ENCODE measurements at places on chromosomes 7 and 10.

- no peak for DNase-seq
Observed at GRCh38 chr7:104862719-104863118, 151.3 kb upstream of the KMT2E start.

DNA sequence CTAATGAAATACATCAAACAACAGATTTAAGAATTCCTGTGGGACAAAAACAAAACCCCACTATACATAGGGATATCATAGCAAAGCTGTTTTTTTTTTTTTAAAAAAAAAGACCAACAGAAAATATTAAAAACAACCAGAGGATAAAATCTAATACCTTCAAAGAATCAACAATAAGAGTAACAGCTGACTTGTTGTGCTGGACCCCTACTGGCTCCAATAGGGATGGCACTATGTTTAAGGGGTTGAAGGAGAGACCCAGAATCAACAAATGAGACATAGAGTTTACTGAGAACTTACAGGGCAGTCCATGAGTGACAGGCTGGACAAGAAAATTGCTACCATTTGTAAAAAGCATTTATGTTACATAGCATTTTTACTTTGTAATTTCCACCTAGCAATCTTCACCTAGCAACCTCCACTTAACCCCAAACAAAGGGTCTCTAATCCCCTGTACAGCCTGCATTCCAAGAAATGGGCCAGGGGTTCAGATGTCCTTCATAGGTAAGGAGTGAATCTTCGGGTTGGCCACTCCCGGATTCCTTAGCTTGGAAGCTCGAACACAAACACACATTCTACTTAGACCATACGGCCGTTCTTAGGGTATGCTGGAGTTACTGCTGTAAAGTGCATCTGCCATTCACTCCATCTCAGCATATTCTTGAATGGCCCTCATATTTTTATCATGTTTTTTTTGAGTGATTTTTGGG, 25.8 kb downstream of the ASZ1 start:
- DNase-seq = no peak

- no peak for DNase-seq
Observed at GRCh38 chr7:44738876-44739665, 9.6 kb upstream of the ZMIZ2 start.

DNA sequence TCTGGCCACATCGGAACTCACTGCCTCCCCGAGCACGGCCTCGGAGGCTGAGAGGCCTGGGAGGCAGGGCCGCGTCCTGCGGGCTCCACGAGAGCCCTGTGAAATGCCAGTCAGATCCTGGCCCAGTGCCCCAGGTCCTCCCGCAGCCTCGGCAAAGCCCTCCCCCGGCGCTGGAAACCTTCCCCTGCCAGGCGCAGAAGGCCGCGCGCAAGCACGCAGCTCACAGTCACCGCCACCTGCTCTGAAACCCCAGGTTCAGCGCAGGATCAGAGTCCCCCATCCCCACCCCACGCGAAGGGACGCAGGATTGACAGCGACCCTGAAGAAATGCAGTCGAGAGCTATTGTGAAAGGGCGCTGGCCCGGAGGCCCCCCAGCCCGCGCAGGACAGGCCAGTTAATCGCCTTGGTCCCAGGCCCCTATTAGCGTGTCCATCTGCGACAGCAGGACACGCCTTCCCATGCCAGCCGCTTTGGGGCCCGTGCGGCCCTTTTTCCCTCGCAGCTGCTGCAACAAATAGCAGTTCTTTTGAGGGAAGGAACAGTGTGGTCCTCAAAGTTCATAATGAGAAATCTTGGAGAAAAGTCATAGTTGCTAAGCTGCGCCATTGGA, 13.5 kb upstream of the EGFR start:
- no peak for DNase-seq

- peak; percentile 38 for DNase-seq
Observed at GRCh38 chr10:35379226-35380137, 43.2 kb downstream of the CCNY start.

- DNase-seq = no peak
Observed at GRCh38 chr7:105354383-105354782, 34.3 kb downstream of the SRPK2 start.

DNA sequence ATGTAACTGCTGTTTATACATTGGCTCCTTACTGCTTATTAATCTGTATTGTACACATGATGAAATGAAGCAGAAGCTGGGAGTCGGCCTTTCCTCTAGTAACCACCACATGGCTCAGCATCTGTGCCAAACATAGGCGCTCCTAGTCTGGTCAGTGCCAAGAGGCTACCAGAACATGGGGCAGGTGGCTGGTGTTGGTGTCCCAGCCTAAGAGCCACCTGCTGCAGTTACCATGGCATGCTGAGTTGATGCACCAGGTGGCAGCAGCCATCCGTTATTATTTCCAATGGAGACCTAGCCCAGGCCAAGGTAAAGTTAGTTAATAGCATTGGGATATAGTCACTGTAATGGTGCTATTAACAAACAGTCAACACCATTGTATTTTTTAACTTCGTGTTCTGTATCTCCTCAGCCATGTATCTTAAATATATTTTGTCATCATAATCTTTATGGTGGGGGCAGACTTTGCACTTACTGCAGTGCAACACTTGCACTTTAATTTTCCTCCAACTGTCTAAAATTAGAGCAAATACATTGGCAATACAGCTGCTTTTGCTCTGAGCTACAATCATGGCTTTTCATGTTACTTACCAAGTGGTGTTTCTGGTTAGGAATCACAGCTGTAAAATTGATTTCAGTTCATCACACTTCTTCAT, 33.1 kb downstream of the HBP1 start:
- peak; percentile 48 for DNase-seq

- no peak for DNase-seq
Observed at GRCh38 chr10:101839416-101840063, 4.1 kb downstream of the KCNIP2 start.

GRCh38 chr10:35353395-35353794, 17.1 kb downstream of the CCNY start:
- DNase-seq = no peak

DNA sequence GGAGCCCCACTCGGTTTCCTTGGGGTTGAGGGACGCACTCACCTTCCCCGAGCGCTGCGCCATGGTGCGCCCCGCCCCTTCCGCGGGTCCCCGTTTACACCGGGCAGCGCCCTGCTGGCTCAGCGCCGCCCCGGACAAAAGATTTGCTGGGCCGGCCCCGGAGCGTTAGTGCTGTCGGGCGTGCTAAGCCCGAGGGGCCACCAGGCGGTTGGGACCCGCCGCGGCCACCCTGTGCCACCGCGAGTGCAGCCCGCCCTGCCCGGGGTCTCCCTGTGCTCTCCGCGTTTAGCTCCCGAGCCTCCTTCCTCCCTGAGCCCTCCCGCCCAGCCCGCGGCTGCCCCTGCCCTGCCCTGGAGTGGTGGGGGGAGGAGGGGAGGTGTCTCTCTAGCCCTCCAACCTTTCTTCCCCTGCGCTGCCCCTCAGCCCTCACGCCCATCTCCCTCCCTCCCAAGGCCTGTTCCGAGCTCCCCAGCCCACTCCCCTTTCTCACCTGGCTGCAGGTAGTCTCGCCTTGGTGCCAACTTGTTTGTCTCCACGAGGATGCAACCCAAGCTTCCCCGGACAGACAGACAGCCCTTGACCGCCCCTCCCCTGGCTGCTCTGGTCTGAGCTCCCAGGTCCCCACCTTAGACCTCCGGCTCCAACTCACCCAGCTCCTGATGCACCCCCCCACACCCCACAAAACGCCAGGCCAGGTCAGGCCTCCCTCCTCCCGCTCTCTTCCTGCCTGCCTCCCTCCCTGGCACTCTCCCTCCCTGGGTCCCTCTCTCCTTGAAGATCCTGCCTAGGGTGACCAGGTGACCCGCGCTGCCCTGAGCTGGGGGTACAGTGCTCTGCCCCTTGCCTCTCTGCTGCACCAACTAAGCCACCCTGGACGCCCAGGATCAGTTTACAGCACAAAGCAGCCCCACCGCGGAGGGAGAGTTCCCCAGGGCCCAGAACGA, at the start of gene CRYGN:
Gene CRYGN, minus strand, starts transcription at position 287 of the 944 bp plus-strand sequence. Its CDS starts 224 bp downstream, at position 63.
- DNase-seq = no peak

DNA sequence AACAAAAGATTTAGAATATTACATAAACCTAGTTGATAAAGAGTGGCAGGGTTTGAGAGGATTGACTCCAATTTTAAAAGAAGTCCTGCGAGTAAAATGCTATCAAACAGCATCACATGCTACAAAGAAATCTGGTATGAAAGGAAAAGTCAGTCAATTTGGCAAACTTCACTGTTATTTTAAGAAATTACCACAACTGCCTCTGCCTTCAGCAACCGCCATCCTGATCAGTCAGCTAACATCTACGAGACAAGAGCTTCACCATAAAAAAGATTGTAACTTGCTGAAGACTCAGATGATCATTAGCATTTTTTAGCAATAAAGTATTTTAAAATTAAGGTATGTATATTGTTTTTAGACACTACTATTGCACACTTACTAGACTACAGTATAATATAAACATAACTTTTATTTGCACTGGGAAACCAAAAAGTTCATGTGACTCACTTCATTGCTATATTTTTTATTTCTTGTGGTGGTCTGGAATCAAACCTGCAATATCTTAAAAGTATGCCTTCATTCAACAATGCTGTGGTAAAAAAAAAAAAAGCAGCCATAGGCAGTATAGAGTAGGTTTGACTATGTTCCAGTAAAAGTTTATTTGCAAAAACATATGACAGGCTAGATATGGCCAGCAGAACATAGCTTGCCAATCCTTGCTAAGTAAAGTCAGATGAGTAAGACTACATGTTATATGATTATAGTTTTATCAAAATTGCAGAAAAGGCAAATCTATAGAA, 74.4 kb downstream of the GLCCI1 start:
- DNase-seq = peak; percentile 26

- DNase-seq = no peak
Observed at GRCh38 chr10:119625570-119626280, 25.5 kb upstream of the BAG3 start.
